Stimulated activated CD4-positive, alpha-beta T cell treated with anti-CD3 and anti-CD28 coated beads, Interleukin-15, amount 100 ng/mL, for 24 hours (primary cell): ENCODE measurements at places on chromosomes 7 and 10.

GRCh38 chr10:61063034-61063433, 119.0 kb upstream of the RHOBTB1 start:
- no peak for DNase-seq

DNA sequence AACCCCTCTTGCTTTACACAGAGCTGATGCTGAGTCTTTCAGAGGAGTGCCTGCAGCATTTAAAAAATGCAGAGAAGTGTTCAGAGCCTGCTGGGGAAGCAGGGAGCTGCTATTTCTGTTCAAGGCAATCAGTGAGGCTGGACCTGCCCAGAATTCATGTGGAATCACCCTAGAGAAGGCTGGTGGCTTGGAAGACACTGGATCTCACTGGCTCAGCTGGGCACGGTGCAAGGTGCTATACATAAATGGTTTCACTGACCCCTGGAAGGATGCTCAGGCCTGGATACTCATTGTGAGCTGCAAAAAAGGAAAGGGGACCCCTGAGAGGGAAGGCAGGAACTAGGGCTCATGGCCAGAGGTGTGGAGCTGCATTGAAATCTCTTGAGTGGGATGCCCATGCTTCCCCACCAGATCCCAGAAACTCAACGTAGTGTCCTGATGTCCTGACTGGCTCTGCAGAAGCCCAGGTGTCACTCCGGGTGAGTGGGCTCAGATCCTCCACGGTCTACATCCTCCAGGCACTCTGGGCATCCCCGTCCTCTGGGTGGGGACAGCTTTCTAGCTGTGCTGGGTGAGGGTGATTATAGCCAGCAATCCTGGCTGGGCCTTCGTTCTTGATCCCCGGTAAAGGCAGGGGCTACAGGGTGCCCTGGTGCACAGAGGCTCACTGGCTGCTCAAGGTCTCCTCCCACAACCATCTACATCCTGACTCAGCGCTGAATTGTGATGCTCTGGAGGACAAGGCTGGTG, 77.2 kb upstream of the TNS3 start:
- no peak for DNase-seq

DNA sequence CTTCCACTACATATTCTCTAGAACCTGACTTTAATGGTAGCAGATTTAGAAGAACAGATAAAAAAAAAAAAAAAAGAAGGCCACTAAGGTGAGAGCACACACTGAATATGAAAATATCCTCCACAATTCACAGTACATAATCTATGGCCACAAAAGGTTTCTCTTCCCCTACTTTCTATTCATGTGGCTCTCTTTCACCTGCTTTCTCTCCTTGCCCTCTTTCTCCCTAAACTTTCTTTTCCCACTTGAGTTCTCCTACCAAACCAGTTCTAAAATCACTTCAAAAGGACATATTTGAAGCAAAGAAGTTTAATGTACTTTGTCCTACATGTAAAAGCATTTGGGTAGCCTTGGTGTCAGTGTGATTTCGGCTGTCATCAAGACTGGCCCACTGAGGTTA, 18.5 kb upstream of the DLX6 start:
- no peak for DNase-seq

- no peak for DNase-seq
These were observed 268.5 kb upstream of the TPK1 start for GRCh38 chr7:145104400-145104799.

- no peak for DNase-seq
These were observed 20.6 kb upstream of the CELF2 start for GRCh38 chr10:10996966-10997620.

GRCh38 chr7:30713392-30713791, 31.1 kb upstream of the CRHR2 start:
- DNase-seq: no peak

DNA sequence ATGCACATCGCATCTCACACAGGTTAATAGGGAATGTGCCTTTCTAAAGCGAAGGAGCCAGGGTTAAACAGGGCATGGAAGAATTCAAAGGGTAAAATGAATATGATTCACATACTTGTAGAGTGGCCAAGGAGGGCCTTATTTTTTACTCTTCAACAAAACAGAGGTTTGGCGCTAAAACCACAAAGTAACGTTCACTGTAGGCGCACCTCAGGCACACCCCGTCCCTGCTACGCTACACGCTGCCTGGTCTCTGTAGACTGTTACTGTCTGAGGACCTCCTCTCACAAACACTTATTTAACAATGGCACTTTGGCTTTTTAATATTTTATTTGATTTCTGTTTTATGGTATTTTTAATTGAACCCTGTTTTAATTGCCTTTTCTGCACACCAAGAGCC, 462.1 kb upstream of the GALNT17 start:
- DNase-seq: no peak

DNA sequence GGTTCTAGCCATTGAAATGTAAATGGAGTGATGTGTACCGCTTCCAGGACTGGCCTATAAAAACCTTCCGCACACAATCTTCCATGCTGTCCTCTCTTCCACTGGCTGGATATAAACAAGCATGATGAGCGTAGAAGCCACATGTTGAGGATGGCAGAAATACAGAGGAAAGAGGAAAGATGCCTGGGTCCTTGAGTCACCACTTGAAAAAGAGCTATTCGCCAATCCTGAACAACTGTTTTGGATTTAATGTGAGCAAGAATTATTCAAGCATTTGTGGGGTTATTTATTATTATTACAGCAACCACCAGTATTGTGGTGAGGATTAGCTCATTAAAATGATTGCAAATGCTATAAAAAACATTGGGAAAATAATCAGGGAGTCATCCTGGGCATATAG, 45.8 kb upstream of the PLXNA4 start:
- DNase-seq: no peak

GRCh38 chr10:114711869-114712250, 53.8 kb upstream of the ABLIM1 start:
- no peak for DNase-seq

DNA sequence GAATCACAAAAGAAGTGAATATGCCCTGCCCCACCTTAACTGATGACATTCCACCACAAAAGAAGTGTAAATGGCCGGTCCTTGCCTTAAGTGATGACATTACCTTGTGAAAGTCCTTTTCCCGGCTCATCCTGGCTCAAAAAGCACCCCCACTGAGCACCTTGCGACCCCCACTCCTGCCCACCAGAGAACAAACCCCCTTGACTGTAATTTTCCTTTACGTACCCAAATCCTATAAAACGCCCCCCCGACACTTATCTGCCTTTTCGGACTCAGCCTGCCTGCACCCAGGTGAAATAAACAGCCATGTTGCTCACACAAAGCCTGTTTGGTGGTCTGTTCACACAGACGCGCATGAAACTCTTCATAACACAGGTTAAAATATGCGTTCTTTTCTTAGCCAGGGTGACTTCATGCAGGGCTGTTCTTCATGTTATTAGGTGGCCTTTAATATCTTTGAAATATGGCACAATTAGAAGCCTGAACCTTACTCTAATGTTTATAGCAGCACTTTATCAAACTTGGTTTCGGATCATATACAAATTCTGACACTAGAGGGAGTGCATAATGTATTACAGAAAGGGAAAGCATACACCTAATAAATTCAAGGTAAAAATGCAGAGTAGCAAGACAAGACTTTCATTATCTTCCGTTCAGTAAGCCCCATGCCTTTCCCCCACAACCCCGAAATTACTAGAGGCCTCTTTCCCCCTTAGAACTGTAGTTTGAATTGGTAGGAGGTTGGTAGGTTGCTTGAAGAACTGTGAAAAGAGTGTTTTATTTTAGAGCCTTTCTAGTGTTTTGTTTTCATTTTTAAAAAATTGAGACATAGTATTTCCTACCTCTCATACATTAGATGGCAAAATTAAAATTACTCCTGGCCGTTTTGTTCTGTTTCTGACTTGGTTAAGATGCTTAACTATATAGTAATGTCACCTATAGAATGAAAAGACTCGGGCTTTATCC, 117.9 kb downstream of the NPY start:
- DNase-seq: no peak

- DNase-seq: peak; percentile 10
These were observed 28.6 kb upstream of the SLC16A12 start for GRCh38 chr10:89563861-89564478.

DNA sequence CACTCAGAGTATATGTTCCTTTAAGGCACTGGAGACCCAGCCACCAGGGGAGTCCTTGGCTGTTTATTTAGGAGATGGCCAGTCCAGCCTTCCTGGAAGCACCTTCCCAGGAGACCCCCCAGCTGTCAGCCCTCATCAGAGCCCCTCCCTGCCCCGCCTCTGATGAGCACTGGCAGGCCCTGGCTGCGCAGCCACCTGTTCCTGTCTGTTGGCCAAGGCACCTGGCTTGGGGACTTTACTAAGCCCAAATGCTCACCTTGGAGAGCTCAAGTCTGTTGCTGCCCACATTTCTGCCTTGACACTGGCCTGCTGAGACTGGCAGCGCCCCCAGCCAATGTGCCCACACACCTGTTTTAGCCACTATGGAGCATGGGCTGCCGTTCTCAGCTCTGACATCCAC, 124.7 kb downstream of the ELMO1 start:
- DNase-seq: no peak

GRCh38 chr10:91298224-91298871, 77.9 kb downstream of the PCGF5 start:
- peak; percentile 84 for DNase-seq

GRCh38 chr10:71825217-71825616, 25.8 kb downstream of the PSAP start:
- no peak for DNase-seq

DNA sequence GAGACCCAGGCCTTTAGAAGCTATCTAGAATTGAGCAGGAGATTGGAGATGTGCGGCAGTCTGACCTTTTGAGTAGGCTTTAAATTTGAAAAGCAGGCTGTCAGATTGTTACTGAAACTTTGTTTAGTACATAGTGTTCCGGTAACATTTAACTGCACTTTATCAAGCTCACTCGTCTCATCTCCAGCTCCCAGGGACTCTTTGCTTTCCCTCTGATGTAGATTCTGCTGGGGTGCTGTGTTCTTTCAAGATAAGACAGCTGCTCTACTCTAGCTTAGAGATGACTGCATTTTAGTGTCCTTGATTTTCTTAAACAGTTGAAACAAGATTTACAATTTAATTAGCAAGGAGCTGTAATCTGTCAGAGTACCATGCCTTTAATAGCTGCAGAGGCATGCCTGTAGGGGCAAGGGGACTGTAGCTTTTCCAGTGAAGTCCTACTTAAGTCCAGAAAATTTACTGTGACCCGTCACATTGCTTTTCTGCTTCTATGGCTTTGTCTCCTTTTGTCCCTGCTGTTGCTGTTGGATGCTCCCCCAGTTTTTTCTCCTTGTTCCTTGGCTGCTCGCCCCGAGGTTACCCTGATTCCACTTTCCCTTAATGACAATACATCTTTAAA, 56.4 kb upstream of the MTPN start:
- DNase-seq: no peak
